ENCODE measurements at places on chromosomes 7 and 10.

GRCh38 chr7:158291998-158292397 is 295.6 kb downstream of the PTPRN2 start:
- no peak for DNase-seq

- no peak for DNase-seq
Observed at GRCh38 chr7:91527460-91527859, 263.2 kb downstream of the FZD1 start.

- DNase-seq: no peak
Observed at GRCh38 chr10:93657757-93658156, 44.6 kb downstream of the FRA10AC1 start.

GRCh38 chr7:2824678-2825461 is 19.2 kb downstream of the GNA12 start:
- no peak for DNase-seq

DNA sequence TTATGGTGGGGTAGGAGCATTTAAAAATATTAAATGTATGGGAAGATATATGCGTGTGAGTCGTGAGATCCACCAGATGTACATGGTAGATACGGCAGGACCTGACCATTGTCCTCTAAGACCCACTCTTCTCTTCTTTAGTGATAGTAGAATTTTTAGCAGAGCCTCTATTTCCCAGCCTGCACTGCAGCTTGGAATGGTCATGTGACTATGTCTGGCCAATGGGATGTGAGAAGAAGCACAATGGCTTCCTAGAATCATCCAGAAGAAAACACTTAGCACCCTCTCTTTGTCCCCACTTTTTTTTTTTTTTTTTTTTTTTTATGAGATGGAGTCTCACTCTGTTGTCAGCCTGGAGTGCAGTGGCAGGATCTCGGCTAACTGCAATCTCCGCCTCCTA is 86.6 kb upstream of the CYTH3 start:
- no peak for DNase-seq

DNA sequence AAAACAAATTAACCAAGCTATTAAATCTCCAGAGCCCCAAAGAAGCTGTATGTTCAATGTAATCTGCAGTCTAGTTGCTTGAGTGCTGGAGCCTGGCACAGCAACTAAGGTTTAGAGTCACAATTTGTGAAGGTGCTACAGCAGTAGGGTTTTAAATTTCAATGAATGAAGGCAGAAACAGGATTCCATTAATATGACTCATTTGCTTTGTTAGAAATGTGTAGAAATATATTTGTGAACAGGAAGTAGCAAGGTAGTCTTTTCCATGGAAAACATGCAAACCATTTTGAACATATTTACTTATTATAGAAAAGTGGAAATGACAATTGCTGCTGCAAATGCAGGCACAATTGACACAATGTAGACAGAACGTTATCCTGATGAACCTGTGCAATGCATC is 149.0 kb upstream of the STEAP4 start:
- no peak for DNase-seq

DNA sequence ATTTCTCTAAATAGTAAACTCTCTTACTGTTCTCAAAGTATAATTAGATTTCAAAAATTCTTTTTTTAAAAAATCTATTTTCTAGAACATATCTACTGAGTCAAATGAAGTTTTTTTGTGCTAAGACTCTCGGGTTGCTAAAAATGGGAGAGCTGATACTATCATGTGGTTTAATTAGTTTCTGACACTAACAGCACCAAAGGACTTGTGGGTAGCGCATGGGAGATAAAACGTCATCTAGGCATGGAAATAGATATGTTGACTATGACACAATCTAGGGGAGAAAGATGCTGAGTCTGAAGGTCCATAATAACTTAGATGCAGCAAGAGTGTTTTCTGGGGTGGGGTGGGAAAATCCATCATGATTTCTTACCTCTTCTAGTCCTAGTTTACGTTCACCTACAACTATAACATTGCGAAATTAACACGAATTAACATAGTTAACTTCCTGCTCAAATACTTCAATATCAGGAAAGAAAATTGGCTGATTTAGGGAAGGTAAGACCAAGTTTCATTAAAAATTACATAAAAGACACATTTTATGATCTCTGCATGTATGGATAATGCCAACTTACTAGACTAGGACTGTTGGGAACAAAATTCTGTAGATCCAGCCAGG is 14.3 kb upstream of the ARMC3 start:
- DNase-seq: no peak

DNA sequence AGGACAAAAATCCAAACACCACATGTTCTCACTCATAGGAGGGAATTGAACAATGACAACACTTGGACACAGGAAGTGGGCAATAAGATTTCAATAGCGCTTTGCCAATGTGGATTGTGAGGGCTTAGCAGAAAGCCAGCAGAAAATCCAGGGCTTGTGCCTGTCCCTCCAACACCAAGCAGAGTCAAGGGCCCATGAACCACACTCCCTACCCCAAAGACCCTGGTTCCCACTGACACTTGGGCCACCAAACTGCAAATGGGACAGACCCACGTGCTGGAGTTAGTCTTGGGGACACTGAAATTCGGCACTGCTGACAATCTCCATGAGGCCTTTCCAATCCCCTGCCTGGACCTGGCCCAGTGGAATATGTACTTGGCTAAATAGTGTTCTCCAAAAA is 67.0 kb downstream of the GRID1 start:
- DNase-seq: no peak

GRCh38 chr7:140209866-140210609 is 33.3 kb upstream of the KDM7A start:
- no peak for DNase-seq

- no peak for DNase-seq
Observed at GRCh38 chr10:70328967-70329366, 45.2 kb upstream of the NPFFR1 start.

GRCh38 chr7:89988074-89988473 is 166.2 kb upstream of the STEAP1 start:
- DNase-seq: no peak

GRCh38 chr7:6162331-6162620 is 110.1 kb downstream of the CYTH3 start:
- DNase-seq: no peak

GRCh38 chr10:45294681-45295080 is 20.7 kb downstream of the OR13A1 start:
- DNase-seq: no peak

DNA sequence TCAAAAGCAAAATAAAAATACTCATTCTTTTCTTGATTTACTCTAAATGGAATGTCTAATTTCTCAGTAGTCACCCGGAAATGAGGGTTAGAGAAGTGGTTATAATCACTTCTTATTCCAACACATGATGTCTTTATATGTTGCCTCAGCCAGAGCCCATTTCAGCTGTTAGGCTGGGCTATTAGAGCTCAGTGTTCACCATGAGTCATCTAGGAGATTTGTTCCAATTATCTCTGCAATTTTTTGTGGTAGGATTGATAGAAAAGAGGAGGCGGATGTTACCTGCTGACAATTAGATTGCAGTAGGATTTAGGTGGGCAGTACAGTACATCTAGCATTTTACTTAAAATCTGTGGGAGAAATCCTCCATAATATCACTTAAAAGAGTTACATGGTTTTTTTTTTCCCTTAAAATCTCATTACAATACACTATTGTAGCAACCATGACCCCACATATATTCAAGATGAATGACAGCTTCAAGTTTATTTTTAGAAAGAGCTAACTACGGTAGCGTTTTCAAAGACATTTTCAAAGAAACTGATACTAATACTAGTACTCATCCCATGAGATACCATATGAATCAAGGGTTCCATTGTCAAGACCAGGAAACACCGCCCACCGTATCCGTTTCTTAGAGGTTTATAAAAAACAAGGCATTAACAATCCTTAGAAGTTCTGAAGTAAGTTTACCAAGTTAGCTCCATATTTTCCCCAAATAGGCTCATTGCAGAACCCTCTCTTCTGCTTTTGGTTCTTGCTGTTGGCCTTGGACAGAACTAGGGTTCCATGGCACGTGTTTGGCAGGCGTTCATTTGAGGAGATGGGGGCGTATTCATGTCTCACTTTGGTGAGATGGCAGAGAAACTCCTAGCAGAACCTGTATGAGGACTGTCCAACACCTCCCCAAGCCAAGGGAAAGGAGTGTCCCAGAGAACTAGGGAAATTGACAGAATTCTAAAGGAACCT is 10.4 kb downstream of the CPA2 start:
- DNase-seq: no peak

- no peak for DNase-seq
Observed at GRCh38 chr7:2979951-2980350, 63.7 kb downstream of the CARD11 start.

- DNase-seq: no peak
Observed at GRCh38 chr10:15744217-15744865, 24.6 kb upstream of the ITGA8 start.

DNA sequence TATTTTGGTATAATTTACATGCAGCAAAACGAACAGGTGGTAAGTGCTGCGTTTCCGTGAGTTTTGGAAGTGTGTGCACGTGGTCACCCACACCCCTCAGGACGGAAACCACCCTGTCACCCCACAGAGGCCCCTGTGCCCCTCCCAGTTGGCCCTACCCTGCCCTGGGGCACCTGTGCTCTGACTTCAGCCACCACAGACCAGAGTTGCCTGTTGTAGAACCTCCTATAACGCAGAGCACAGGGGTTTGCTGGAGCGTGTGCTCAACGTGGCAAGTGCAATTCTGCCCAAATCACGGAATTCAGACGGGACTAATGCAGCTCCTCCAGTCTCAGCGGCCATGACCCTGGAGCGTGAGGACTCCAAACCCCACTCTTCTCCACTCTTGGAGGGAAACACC is 9.6 kb upstream of the CFAP46 start:
- DNase-seq: no peak

DNA sequence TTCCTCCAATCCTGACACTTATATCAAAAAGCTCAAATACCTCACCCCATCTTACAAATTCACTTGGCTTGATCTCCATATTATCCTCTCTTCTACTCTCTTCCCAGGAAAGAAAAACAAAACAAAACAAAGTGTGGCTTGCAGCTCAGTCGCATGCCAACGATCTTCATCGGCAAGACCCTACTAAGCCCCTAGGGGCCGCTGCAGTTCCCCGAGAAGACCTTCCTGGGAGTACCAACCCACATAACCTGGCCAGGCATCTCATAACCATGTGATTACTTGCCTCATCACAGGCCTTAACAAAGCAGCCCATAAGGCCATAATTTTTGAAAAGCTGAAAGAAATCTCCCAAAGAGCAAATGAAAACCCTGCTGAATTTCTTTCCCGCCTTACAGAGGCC is 103.7 kb downstream of the ZNF92 start:
- no peak for DNase-seq

DNA sequence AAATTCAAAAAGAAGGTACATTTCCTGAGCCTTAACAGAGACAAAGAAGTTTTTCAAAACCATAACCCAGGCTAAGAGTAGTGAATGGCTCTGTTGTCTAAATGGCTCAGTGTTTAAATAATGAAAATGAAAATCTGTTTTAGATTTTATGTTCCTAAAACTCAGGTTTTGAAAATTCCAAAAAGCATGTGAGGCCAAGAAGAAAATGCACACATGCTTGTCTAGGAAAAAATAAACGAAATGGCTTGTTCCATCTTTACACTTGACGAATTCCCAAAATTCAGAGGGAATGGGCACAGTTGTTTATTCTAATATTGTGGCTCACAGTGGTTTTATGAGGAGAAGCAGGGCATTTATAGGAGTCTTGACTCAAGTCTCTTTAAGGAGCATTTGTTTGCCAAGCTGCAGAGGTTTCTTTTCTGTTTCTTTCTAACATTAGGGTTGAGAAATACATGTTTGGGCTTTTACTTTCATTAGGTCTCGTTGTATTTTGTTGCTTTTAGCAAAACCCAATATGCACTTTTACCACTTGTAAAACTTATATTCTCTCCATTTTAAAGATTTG is 527.6 kb upstream of the ANKRD30A start:
- DNase-seq: no peak

- DNase-seq: no peak
Observed at GRCh38 chr7:29588900-29589696, 25.5 kb downstream of the PRR15 start.

DNA sequence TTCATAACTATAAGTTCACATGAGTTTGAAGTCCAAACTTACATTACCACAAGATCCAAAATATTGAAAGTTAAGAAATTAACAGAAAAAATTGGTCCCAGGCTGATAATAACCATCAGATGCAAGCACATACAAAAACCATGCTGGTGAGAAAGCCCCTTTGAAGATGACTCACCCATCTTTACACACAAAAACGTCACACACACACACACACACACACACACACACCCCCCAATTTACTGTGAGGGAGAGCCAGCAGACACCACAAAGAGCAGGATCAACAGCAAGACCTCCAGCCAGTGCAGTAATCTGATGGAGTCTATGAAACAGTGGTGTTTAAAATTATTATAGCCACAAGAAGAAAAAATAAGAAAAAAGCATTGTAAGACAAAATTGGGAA is 50.1 kb upstream of the DRGX start:
- no peak for DNase-seq

GRCh38 chr10:44051584-44052385 is 333.1 kb downstream of the CXCL12 start:
- DNase-seq: no peak

- DNase-seq: no peak
Observed at GRCh38 chr7:101557421-101557820, 71.7 kb downstream of the MYL10 start.

GRCh38 chr7:55622241-55622640 is 49.9 kb upstream of the VOPP1 start:
- no peak for DNase-seq

DNA sequence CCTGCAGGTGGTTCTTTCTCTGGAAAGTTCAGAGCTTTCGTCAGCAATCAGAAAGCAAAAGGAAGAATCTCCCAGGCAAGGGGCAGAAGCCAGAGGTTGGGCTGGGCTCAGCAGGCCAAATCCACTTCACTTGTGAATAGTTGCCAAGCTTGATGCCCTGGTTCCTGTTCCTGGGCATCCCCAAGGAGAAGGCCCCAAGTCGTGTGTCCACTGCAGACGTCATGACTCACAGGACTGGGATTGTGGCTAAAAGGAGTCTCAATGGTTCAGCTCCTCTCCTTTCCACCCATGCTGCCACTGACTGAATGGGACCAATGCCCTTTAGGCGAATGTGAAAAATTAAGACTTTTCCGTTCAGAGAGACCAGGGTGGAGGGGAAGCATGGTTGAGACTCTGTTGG is 38.6 kb upstream of the TRIM8 start:
- DNase-seq: no peak

- DNase-seq: peak; percentile 52
Observed at GRCh38 chr10:104120903-104121484, 977 bp upstream of the SFR1 start.

GRCh38 chr10:72732521-72732920 is 40.6 kb downstream of the MCU start:
- no peak for DNase-seq

DNA sequence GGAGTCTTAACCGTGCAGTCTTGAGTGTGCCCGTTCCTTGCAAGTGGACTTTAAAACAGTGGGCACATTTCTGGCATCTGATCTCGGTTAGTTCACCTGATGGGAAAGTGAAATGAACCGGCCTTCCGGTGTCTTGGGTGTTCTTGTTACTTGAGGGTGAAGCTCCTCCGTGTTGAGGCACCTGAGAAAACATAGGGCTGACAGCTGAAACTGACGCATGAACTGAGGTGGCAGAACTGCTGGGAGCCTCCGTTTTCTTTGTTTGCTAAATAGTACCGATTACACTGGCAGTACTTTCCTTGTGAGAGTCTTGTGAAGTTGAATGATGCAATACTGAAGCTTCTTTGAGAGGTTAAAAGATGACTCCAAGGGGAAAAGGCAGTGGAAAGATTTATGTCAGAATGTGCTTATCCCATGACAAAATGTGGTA is 62.8 kb upstream of the SAMD8 start:
- no peak for DNase-seq

GRCh38 chr10:110717781-110718589 is 73.8 kb downstream of the RBM20 start:
- no peak for DNase-seq
